ENCODE measurements at places on chromosomes 11 and 22.

GRCh38 chr11:23520226-23520960 is 660.1 kb upstream of the CCDC179 start:
- no peak for DNase-seq

GRCh38 chr11:134513585-134514120 is 101.6 kb upstream of the B3GAT1 start:
- DNase-seq: no peak

- no peak for DNase-seq
Observed at GRCh38 chr22:22878801-22879674, 8.6 kb upstream of the IGLL5 start.

DNA sequence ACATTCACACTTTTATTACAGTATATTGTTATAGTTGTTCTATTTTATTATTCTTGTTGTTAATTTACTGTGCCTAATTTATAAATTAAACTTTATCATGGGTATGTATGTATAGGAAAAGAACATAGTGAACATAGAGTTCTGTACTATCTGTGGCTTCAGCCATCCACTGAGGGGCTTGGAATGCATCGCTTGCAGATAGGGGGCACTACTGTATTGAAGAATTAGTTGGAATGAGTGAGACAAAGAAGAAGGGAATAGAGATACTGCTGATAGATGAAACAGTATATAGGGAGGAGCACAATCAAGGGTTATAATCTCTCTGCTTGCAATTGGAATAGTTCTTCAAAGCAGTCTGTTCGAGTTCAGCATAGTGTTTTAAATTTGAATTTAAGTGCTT is 432.2 kb downstream of the RAB38 start:
- no peak for DNase-seq

GRCh38 chr11:88831303-88831890 is 234.4 kb downstream of the GRM5 start:
- DNase-seq: no peak

- no peak for DNase-seq
Observed at GRCh38 chr11:10991393-10991792, 133.5 kb upstream of the ZBED5 start.

Measured in brain pericyte (primary cell).